ENCODE measurements at places on chromosomes 7 and 10. TPM values are rescaled to one million over a fixed set of nuclear protein-coding genes. Genes with fewer than 3 reads are reported as not detected.

Gene OLAH
- 1.2 TPM for total RNA-seq

Gene AKR1D1
- 0.41 TPM for total RNA-seq

Gene DDC
- 7.6 TPM for total RNA-seq

Gene UBTD1
- total RNA-seq = 9.6 TPM

Gene GPR15LG
- total RNA-seq = not detected

Gene TMEM176A
- 16.3 TPM for total RNA-seq

Gene ABCB8
- 23.9 TPM for total RNA-seq

Gene C10orf143
- 0.81 TPM for total RNA-seq

Gene PRLHR
- total RNA-seq = not detected

Gene CHN2
- total RNA-seq = 24.2 TPM

Gene DLX5
- total RNA-seq = not detected

Gene TLX1
- 0.60 TPM for total RNA-seq

Gene TRPV5
- 0.13 TPM for total RNA-seq

Gene SLC16A12
- not detected for total RNA-seq

Gene CALHM2
- 23.7 TPM for total RNA-seq

Gene BEND7
- total RNA-seq = 40.4 TPM

Gene GDF2
- not detected for total RNA-seq

Gene POT1
- total RNA-seq = 43.3 TPM

Gene TRUB1
- 48.2 TPM for total RNA-seq

Gene ZFAND4
- 14.3 TPM for total RNA-seq

Gene LRRD1
- total RNA-seq = 0.34 TPM

Gene CREB5
- total RNA-seq = 14.1 TPM

Gene MUC12
- total RNA-seq = 5.1 TPM

Gene RAMP3
- not detected for total RNA-seq

Gene GRID2IP
- total RNA-seq = 0.19 TPM

Gene CCNJ
- total RNA-seq = 18.7 TPM

Gene SPDYE1
- 2.5 TPM for total RNA-seq

Gene HERC4
- total RNA-seq = 28.3 TPM

Gene RTKN2
- 0.69 TPM for total RNA-seq

Gene CALHM3
- total RNA-seq = not detected

Gene PSD
- 50.4 TPM for total RNA-seq

Gene RPEL1
- total RNA-seq = 0.49 TPM

Gene SPAM1
- not detected for total RNA-seq

Gene LRRC18
- total RNA-seq = not detected

Gene NAT16
- 0.61 TPM for total RNA-seq

Gene CALML5
- not detected for total RNA-seq

Gene CHAT
- total RNA-seq = 2.6 TPM

Gene NUP42
- total RNA-seq = 66.1 TPM

Gene SPDYE2
- not detected for total RNA-seq

Gene RGR
- 1.0 TPM for total RNA-seq

Gene TMEM26
- 0.58 TPM for total RNA-seq

Gene MSMB
- total RNA-seq = not detected

Gene PROSER2
- total RNA-seq = 0.71 TPM

Gene DGKB
- 12.1 TPM for total RNA-seq

Gene POR
- 54.5 TPM for total RNA-seq

Gene ZNF33A
- total RNA-seq = 37.1 TPM

Gene DDX50
- 64.6 TPM for total RNA-seq

Gene ANKRD7
- total RNA-seq = not detected

Gene NPSR1
- total RNA-seq = not detected

Gene CPA4
- total RNA-seq = 607 TPM

Gene TMEM184A
- 0.32 TPM for total RNA-seq

Gene SLC39A12
- 0.10 TPM for total RNA-seq

Gene PPP1R9A
- total RNA-seq = 26.6 TPM

Gene EN2
- total RNA-seq = 0.11 TPM

Gene TUBB8
- 0.20 TPM for total RNA-seq

Gene PRKG1
- total RNA-seq = 43.3 TPM

Gene PPIA
- total RNA-seq = 3,305 TPM

All from motor neuron (in vitro differentiated cells).